ENCODE measurements at places on chromosomes 2 and 18. TPM values are rescaled to one million over a fixed set of nuclear protein-coding genes. Genes with fewer than 3 reads are reported as not detected.

GRCh38 chr2:234556848-234557573 lies 60.1 kb upstream of the ARL4C start:
- no peak for DNase-seq

ZNF385B gene
- 6.7 TPM for total RNA-seq

GRCh38 chr2:47513981-47514520 lies 111.1 kb downstream of the MSH2 start:
- DNase-seq, result no peak

GRCh38 chr2:133884739-133885381 lies 316.6 kb upstream of the NCKAP5 start:
- DNase-seq, result no peak

- DNase-seq, result no peak
These were observed 18.1 kb downstream of the LPIN2 start for GRCh38 chr18:2994603-2995432.

Data from cardiac septum (tissue), 1 donor.